IPS-NIHi11 (cell line): ENCODE measurements at places on chromosomes 11 and 22.

GRCh38 chr11:126355926-126356897 lies 726 bp downstream of the ST3GAL4 start:
- peak; percentile 52 for DNase-seq

GRCh38 chr11:119624102-119624615 lies 104.8 kb downstream of the NECTIN1 start:
- peak; percentile 89 for DNase-seq

- DNase-seq: no peak
Measured at GRCh38 chr22:30221121-30221992, 25.2 kb downstream of the LIF start.

DNA sequence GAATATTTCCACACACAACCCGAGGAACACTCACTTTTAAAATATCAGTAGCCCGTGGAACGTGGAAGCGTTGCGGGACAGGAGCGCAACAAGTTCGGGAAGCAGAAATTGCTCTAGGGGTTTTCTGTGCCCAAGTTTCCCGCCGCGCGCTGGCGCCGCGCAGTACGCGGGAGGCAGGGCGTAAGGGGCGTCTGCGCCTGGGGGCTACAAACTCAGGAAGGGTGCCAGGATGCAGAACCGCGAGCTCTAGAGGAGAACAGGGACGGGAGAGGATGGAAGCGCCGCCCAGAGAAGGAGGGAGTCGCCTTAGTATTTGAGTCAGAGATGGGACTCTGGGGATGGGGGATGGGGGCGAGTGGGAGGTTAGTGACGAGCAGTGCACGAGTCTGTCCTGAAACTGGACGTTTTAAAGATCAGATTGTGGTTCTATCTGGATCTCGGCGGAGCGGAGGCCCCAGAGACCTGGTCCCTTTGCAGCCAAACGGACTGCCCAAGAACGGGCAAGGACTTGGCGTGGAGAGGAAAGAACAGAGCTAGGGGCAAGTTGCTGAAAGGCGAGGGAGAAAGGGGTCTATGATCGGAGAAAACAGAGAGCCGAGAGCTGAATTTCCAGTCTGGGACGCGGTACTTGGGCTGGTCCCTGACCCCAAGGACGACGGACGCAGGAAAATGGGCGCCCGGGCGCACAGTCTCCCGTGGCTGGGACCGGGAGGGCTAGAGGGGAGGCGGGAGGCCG lies 4.7 kb downstream of the BSX start:
- peak; percentile 55 for DNase-seq

DNA sequence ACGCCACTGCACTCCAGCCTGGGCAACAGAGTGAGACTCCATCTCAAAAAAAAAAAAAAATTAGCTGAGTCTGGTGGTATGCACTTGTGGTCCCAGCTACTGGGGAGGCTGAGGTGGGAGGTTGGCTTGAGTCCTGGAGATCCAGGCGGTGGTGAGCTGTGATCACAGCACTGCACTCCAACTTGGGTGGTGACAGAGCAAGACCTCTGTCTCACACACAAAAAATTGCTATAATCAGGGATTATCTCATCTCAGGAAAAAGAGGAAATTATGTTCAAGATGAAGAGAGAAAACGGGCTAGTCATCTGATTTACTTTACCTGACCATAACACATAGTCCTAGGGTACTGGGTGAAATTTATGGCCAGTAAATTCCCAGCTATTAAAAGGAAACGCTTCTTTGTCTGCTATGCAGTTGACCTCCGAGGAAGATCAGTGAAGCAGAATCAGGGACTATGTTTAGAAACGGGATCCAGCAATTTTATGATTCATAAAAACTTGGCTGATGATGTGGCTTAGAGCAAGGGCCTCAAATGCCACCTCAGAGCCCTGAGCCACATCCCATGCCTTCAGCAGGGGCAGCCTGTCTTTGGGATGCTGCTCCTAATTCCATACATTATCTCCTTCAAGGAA lies 386.2 kb downstream of the NTM start:
- DNase-seq: no peak

DNA sequence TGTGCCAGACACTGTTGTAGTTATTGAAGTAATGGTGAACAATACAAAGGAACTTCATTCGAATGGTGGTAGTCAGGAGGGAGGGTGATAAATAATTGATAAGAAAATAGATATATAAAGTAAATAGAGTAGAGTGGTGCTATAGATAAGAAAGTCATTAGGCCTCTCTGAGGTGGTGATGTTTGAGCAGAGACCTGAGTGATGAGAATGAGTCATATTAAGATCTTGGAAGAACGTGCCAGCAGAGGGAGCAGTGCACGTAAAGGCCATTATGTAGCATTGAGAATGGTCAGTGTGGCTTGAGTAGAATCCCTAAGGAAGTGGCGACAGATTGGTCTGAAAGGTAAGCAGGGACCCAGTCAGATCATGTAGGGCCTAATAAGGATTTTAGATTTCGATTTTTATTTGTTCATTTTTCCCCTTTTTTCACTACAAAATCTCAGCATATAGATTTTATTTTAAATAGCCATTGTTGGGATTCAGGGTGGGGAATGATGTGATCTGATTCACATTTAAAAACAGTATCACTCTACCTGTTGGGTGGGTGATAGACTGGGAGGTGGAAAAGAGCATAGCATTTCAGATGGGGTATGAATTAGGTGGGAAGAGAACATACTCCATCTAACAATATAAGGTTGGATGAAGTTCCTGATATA lies 44.7 kb downstream of the CCDC90B start:
- peak; percentile 70 for DNase-seq

DNA sequence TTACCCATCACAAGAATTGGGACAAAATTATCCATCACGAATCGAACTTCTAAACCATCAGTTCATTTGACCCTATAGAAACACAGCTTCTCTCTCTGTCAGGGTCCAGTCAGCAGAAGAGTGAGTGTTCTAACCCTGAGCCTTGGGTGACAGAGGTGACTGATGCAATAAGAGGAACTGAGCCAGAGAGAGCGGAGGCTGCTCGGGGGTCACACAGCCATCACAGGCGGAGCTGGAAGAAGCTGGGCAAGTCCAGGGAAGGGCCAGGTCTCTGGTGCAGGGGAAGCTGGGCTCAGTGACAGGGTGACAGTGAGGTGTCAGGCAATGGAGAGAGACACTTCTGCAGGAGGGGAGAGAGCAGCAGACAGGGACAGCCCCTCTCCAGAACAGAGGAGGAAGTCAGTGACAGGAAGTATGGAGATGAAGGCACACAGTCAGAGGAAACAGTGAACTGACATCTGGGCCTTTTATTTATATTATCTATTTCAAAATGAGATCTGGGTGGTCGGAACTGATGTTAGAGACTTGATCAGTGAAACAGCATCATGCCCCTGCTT lies 184.0 kb upstream of the TBCEL start:
- no peak for DNase-seq

GRCh38 chr11:86702220-86702983 lies 30.0 kb upstream of the ME3 start:
- DNase-seq: no peak

DNA sequence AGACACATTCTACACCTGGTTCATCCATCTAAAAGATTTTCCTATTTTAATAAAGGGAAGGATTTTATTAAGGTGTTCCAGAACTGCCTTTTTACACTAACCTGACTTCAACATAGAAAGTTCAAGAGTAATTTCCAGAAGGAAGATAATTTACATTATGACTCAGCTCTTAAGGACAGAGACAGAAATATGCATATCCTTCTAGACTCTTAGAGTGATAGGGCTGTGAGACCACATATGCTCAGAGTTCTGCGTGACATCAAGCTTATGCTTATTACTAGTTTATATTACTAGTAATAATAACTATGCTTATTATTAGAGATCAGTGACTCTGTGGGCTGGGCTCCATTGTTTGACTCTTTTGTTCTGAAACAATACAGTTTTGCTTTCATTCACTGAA lies 4.6 kb downstream of the PDGFD start:
- no peak for DNase-seq

- DNase-seq: no peak
Measured at GRCh38 chr11:1073261-1073724, 1.4 kb upstream of the MUC2 start.

GRCh38 chr11:64321533-64321932 lies 3.6 kb downstream of the PRDX5 start:
- no peak for DNase-seq

DNA sequence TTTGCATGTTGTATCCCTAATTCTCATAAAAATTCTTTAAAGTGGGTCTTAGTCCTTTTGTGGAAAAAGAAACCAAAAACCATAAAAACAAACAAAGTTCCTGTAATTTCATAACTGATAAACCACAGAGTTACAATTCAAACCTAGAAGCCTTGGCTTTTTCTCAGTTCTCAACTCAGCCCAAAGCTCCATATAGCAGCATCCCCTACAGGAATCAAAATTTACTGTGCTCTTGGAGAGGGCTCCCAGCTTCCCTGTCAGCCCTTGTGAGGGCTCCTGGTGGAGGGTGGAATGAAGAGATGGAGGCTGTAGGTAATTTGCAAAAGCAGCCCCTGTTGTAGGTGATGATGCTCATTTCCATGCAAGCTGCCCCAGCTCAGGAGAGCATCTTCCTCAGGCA lies 506.1 kb upstream of the KIRREL3 start:
- no peak for DNase-seq

DNA sequence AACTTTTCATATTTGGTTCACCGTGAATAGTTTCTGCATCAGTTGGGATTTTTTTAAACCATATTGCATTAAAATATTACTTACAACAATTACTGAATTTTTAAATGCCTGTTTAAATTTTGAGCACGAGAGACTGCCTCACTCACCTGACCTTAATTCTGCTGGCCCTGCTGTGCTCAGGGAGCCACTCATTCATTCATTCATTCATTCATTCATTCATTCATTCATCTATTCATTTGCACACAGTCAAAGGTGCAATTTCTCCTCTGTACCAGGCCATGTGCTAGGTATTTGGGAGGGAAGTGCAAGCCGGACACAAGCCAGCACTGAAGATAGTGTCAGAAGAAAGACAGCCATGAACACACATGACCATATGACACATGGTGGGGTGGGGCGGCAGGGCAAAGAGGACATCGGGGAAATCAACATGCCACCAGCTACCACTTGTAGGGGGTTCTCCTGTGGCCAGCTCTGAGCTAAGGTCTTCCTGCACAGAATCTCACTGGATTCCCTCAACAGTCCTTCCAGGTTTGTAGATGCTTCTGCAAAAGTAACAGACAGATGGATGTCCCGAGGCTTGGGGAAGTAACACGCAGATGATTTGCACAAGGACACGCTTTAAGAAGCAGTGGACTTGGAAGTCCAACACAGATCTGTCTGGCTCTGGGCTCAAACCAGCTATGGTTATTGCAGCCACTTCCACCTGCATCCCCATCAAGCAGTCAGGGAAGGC lies 568 bp upstream of the CSF2RB start:
- no peak for DNase-seq

GRCh38 chr22:36274531-36274930 lies 21.6 kb downstream of the APOL1 start:
- DNase-seq: no peak

GRCh38 chr11:9665749-9666148 lies 1.9 kb downstream of the SWAP70 start:
- no peak for DNase-seq

GRCh38 chr11:113203141-113203753 lies 111.1 kb upstream of the TTC12 start:
- no peak for DNase-seq

GRCh38 chr11:970319-970871 lies 44.7 kb downstream of the AP2A2 start:
- peak; percentile 5 for DNase-seq

GRCh38 chr11:31725176-31725575 lies 85.9 kb downstream of the PAX6 start:
- DNase-seq: no peak

DNA sequence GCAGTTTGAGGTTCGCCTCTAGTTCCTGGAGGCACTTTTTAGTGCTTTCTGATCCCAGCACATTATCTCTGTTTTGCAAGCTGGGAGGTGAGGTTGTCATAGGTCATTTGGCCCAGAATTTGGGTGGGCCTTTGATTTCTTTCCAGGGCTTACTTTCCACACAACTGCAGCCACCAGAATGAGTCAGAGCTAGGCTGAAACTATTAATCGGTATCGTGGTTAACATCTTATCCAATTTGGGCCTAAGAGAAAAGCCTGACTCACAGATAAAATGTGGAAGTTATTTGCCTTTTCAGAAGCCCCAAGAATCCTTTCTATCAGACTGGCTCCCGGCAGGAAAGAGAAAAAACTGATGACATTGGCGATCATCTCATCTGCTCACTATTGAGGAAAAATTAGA lies 166.4 kb downstream of the KIRREL3 start:
- no peak for DNase-seq

- no peak for DNase-seq
Measured at GRCh38 chr11:2783536-2784082, 83.8 kb upstream of the KCNQ1OT1 start.

DNA sequence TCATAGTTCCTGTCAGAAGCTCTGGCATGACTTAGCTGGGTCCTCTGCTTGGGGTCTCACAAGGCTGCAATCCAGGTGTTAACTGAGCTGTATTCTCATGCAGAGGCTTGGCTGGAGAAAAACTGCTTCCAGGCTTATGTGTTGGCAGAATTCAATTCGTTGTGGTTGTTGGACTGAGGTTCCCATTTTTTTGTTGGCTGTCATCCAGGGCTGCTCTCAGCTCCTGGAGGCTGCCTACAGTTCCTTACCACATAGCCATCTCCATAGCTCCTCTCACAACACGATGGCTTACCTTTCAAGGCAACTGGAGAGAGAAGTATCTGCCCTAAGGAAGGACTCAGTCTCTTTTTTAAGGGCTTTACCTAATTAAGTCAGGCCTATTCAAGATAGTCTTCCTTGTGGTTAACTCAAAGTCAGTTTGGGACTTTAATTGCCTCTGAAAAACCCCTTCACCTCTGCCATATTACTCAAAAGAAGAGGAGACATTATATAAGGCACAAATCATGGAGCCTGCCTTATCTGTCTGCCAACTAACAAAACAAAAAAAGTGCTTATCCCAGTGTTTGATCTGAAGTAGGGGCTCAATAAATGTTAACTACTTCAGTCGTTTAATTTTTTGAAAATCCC lies 35.2 kb downstream of the OR2AG2 start:
- DNase-seq: no peak

DNA sequence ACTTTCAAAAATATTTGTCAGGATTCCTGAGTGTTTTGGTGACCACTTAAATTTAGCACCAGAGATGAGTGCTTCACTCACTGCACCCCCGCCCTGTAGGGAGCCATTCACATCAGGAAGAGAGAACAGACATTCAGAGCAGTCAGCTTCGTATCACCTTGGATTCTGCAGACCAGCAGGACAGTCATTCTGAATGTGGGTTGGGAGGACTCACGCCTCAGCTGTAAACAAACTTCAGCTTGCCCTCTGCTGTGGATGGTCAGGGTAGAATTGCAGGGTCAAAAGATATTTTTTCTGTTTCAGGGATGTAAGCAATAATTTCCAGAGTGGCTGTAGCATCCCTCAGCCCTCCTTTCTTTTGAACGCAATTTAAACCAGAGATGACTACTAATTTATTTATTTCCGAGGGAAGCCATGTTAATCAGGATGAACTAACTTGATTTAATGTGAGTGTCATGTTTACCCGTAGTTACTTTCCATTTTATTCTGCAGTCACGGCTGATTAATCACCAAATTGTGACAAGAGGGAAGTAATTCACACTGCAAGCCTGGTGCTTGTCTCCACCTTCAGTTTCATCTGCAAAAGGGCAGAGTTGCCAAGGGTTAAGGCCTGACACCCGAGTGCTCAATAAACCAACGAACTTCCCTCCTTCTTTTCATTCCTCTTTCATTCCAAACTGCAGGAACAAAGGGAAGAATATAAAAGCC lies 174.2 kb upstream of the DDI1 start:
- no peak for DNase-seq

GRCh38 chr22:48072777-48073176 lies 1310.3 kb downstream of the TBC1D22A start:
- peak; percentile 80 for DNase-seq
